ENCODE measurements at places on chromosomes 3 and 15.

GRCh38 chr15:34793901-34794300 is 1.4 kb downstream of the ACTC1 start:
- no peak for DNase-seq

DNA sequence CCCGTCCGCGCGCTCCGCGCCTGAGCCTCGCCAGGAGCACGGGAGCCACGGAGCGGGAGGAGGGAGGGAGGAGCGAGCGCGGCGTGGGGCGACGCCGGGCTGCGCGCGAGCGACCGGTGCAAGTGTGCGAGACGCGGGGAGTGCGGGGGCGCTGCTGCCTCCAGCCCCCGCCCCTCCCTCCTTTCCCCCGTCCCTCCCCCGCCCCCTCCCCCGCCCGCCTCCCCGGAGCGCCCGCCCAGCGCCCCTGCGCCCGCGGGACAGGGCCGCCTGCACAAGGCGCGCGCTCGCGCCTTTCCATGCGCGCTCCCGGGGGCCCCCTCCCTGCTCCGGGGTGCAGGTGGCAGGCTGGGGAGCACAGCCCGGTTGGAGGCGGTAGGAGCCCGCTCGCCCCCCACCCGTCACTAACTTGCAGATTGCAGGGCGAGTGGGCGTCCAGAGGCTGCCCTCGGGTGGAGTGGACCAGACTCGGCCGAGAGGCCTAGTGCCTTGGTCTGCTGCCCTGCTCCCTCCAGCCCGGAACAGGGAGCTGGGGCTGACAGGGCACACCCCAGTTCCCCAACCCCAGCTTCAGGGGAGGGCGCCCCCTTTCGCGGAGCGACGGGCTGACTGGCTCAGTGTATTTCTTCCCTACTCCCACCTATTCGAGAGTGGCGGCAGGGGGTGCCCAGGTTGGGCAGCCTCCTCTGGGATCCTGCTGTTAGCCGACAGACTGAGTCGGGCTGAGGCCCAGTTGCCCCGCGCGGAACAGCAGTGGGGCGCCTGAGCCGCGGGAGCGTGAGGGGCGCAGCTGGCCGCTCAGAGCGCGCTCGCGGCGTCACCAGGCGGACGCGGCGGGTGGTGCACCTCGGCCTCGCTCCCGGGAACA is at the start of gene WNT7A:
TSS of gene WNT7A (minus strand) at position 126 of the 865 bp plus-strand sequence. CDS start 255 bp downstream, outside the sequence.
- DNase-seq = no peak

DNA sequence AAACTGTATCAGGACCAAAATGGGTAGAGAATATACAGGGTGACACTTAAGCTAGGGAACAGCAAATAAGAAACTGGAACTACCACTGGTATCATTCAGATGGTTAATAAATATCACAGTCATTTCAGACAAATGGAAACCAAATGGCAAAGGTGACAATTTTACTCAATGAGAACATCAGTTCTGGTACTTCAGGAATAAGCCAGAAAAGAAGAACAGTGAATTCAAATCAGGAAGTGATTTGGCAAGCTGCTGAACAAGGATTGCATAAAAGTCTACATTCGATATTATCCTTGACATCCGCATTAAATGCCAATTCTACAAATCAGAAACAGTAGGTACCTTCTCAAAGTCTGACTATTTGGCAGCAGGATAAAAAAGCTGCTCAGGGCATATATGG is 23.5 kb upstream of the STIMATE start:
- no peak for DNase-seq

GRCh38 chr3:1294586-1294985 is 201.8 kb downstream of the CNTN6 start:
- DNase-seq = no peak

DNA sequence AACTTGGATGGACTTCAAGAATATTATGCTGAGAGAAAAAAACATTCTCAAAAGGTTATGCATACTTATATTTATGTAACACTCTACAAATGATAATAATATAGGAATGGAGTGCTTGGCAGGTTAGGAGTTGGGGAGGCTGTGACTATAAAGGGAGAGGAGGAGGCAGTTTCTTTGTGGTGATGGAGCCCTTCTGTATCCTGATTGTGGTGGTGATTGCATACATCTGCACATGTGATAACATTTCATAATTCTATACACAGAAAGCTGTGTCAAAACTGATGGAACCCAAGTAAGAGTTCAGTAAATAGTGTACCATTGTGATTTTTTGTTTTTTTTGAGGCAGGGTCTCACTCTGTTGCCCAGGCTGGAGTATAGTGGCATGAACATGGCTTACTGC is 31.7 kb upstream of the FAM3D start:
- no peak for DNase-seq

GRCh38 chr15:48538941-48539340 is 106.6 kb downstream of the FBN1 start:
- DNase-seq = no peak

All from left hindlimb (tissue), 1 donor.